Tongue (tissue), 3 donors: ENCODE measurements at places on chromosomes 12 and 14. TPM values are rescaled to one million over a fixed set of nuclear protein-coding genes. Genes with fewer than 3 reads are reported as not detected.

- DNase-seq: no peak
Measured at GRCh38 chr14:95290021-95290420, 29.7 kb downstream of the CLMN start.

DNA sequence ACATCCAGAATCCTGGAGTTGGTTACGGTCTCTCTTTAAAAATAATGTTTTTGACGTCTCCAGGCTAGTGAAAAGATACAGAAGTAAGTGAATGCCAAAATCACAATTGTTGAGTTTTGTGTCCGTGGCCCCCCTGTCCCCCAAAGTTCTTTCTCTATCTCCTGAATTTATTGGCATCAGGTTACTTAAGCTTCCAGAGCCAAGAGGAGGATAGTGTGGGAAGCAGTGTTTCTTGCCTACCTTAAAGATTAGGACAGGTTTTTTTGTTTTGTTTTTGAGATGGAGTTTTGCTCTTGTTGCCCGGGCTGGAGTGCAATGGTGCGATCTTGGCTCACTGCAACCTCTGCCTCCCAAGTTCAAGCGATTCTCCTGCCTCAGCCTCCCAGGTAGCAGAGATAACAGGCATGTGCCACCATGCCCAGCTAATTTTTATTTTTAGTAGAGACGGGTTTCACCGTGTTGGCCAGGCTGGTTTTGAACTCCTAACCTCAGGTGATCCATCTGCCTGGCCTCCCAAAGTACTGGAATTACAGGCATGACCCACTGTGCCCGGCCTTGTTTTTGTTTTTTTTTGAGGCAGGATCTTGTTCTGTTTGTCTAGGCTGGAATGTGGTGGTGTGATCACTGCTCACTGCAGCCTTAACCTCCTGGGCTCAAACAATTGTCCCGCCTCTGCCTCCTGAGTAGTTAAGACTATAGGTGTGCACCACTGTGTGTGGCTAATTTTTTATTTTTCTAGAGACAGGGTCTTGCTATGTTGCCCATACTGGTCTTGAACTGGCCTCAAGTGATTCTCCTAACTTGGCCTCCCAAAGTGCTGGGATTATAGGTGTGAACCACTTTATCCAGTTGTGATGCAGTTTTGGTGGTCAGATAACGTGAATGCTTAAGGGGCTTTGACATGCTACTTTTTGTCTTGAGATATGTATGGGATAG is 5.4 kb downstream of the SRSF5 start:
- DNase-seq: no peak

DNA sequence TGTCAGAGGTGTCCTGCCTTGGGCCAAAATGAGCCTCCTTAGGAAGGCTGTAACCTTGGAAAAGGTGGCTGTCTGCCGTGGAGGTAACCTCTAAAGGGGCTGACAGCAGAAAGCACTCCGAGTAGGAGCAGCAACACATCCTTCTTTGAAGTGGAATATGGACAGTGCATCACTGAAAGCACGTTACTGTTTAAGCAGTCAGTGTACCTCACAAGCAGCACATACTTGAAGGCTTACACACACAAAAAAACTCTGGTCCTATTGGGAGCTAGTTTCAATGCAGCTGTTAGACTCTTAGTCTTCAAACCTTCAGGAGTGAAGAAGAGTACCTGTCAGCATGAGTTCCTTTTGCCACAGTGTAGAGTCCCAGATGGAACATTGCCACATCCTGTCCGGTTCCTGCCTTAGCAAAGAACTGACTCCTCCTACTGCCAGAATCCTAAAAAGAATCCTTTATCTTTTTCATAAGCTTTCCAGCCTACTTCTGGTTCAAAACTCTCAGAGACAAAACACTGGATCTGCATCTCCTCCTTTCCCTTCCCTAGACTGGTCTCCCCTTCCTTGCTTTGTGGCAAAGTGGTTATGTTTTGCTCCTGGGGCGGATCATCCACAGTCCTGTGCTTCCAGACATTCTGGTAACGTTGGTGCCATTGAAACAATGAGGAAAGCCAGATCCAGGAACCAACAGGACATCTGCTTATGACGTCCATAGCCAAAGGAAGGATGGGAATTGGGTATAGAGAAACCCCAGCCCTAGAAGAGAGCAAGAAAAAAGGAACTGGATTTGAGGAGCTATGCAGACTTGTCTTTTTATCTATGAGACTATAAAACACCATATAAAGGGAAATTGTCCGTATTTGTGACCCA is 8.5 kb upstream of the MDM1 start:
- DNase-seq: no peak

DNA sequence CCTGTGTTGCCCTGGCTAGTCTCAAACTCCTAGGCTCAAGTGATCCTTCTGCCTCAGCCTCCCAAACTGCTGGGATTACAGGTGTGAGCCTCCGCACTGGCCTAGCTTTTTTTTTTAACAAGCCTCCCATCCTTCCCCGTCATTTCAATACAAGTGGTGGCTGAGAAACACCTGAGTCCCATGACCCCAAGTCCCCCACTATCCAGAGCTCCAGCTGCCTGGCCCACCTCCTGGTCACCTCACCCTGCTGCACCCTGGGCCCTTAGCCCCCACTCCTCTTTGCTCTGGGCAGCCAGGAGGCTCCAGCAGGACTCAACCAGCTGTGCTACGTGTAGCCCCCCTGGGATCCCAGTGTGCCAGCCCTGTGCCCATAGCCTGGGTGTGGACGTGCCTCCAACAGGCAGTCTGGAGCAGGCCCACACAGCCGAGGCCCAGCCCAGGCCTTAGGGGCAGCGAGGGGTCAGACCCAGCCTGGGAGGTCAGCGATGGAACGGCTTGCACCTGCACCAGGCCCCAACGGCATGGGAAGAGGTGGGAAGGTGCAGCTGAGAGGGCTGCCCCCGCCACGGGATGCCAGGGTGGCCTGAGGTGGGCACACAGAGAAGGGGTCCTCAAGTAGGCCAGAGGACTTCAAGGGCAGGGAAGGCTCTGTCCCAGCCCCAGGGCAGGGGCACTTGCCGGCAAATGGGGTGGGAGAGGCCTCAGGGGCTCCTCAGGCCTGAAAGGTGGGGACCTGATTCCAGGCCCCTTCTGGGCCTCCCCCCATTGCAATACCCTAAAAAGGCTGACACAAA is 6.5 kb downstream of the AHNAK2 start:
- no peak for DNase-seq

GRCh38 chr14:101255765-101256125 is 305.6 kb upstream of the DIO3 start:
- DNase-seq: no peak

DNA sequence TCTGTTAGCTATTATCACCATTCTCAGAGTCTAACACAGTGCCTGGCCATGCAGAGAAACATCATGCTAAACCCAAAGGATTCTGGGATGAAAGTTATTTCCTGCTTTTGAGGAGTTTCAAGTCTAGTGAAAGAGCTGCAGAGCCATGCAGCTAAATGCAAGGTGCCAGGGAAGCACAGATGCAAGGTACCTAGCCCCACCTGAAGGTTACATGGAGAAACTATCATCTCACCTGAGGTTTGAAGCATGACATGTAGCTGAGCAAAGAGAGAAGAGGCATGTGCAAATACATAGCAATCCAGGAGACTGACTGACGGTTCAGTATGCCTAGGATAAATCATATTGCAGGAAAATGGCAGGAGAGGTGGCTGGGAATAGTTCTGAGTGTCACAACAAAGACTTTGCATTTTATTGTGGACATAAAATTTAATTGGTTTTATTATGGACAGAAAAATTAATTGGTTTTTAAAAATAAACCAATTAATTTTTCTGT is 170.4 kb downstream of the PRKD1 start:
- DNase-seq: no peak

- no peak for DNase-seq
Measured at GRCh38 chr12:95185072-95185471, 32.2 kb downstream of the FGD6 start.

- no peak for DNase-seq
Measured at GRCh38 chr12:15056218-15056617, 83.4 kb downstream of the PDE6H start.

GRCh38 chr12:95611676-95612309 is 60.5 kb upstream of the USP44 start:
- no peak for DNase-seq

DNA sequence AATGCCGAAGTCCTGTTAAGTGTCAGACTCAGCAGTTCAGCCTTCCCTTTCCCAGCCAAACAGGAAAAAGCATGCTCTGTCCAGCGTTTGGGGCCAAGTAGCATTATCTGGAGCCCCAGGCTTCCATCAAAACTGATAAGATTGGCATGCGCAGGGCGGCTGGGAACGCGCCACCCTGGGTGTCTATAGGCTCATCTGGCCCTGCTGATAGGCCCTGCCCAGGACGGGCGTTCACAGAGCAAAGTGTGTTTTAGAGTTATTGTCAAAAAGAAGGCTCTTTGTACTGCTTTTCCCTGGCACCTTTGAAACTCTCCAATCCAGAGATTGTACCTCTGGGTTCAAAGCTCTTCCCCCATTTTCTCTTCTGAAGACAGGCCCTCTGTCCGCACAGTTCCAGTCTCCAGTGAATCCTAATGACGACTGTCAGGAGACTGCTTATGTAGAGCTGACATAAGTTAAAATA is at the start of gene ART4:
ART4 (minus strand) TSS at position 102 of the 463 bp plus-strand sequence. CDS start 413 bp downstream, outside the sequence.
- no peak for DNase-seq

DNA sequence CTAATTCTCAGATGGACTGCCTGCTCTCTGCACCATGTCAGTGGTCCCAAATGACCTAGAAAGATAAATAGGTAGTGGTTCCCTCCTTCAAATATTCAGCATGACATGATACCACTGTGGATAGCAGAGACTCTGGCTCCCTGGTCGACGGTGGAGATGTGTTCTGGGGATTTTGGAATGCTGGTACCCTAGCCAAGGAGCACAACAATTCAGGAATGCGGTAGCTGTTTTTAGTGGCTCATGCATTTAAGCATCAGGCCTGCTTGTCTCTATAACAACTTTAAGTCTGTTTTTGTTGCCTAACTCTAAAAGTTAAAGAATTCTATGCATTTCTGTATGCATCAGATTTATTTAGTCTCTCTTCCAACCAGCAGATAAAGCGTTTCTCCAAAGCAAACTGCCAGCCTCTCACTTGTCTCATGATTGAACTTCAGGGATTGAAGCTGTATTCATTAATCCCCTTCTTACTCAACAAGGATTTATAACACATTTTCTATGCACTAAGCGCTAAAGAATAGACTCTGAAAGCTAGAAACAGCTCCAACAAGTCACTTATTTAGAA is 164.9 kb upstream of the BMP4 start:
- no peak for DNase-seq

The NPFF gene
- total RNA-seq: not detected

The MSI1 gene
- total RNA-seq: 0.31 TPM

The SBNO1 gene
- total RNA-seq: 24.5 TPM

The AQP2 gene
- total RNA-seq: not detected
